T-helper 9 cell (primary cell): ENCODE measurements at places on chromosomes 2 and 18.

DNA sequence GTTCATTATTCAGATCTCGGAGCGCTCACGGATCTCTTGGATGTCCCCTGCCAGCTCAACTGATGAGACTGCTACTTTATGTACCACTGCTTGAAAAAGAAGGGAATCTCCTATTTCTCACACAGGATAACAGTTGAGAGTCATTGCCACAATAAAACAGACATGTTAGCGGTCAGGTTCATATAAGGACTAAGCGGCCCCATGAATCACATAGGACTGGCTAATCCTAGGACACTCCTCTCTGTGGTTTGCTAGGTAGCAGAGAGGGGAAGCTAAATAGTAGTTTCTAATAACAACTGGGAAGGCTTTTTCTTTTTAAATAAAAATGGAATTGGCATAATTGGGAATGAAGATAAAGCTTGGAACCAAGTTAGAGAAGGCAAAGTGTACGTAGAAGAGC, 15.9 kb upstream of the TGFA start:
- DNase-seq = no peak

- no peak for DNase-seq
Observed at GRCh38 chr18:22433956-22434355, 16.2 kb upstream of the CTAGE1 start.

- DNase-seq = no peak
Observed at GRCh38 chr2:10345126-10345525, 42.4 kb downstream of the HPCAL1 start.

GRCh38 chr2:151021747-151022452, 239.8 kb downstream of the RBM43 start:
- DNase-seq = no peak

DNA sequence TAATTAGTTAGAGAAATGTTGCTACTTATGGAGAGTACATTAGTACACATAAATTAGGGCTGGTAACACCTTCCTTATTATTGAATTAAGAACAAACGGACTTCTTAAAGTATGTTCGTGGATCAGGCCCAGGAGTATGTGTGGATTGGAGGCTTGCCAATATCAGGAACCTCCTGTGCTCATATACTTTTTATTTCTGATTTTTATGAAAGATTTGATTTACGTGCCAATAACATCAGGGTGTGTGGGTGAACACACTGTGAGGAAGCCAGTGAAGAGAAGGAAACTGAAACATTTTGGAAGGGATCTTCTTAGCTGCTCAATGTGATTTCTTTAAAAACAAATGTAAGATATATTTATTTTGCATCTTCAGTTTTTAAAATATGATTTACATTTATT, 113.0 kb downstream of the EFEMP1 start:
- DNase-seq = no peak
